ENCODE measurements at places on chromosomes 1 and 21.
A peak's percentile ranks its signal among the peaks of the same experiment; 100 is the strongest.

DNA sequence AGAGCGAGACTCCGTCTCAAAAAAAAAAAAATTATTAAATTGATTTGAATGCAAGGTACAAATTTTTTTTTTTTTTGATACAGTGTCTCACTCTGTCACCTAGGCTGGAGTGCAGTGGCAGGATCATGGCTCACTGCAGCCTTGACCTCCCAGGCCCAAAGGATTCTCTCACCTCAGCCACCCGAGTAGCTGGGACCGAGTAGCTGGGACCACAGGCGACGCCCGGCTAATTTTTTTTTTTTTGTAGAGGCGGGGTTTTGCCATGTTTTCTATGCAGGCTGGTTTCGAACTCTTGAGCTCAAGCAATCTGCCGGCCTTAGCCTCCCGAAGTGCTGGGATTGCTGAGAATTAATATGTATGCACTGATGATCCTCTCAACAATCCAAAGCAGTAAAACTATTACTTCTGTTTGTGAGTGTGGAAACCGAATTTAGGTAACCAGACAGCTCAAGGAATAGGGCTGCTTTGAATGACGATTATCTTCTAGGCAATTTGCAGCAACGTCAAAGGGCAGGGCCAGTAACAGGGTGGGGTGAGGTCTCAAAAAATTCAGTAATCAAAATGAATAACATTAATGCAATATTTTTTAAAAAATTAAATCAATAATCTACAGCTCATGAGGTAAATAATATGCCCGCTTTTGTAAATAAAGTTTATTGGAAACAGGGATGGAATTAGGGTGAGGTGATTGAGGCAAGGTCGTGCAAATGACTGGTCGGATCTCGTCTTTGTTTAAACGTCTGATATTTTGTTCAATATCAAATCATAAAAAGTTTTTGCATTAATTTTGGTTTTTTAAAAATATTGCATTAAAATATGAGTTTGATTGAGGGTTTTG lies 1.2 kb downstream of the CLSPN start:
- no peak for DNase-seq

- DNase-seq, result peak; percentile 58
These were observed 143.0 kb upstream of the GRIK3 start for GRCh38 chr1:37177230-37177864.

DNA sequence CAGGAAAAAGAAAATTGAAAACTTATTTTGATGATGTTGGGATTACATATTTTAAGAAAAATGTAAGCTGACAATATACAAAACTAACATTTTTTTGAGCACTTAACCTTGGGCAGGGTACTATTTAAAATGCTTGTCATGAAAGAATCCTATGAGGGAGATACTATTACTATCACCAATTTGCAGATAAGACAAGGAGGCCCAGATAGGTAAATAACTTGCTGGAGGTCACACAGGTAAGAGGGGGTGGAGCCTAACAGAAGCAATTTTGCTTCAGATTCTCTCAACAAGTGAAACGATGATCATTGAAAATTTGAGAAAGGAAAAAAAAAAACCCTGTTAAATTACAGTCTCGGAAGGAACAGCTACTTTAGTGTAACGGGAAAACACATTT lies 1.2 kb downstream of the GART start:
- no peak for DNase-seq

DNA sequence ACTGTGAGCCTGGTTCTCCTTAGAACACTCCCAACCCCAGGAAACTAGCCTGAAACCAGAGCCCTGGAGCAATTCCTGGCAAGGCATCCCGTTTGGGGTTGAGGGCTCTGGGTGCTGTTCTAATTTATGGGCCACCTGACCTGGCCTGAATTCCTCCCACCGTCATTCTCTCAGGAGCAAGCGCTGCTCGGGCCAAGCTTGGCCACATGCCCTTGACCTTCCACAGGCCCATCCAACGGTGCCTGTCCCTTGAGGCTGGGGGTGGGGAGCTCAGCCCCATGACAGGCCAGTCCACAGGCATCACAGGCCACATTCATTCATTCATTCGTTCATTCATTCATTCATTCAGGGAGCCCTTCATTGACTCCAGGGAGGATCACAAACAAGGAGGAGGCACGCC lies 5.3 kb downstream of the PADI2 start:
- DNase-seq, result no peak

DNA sequence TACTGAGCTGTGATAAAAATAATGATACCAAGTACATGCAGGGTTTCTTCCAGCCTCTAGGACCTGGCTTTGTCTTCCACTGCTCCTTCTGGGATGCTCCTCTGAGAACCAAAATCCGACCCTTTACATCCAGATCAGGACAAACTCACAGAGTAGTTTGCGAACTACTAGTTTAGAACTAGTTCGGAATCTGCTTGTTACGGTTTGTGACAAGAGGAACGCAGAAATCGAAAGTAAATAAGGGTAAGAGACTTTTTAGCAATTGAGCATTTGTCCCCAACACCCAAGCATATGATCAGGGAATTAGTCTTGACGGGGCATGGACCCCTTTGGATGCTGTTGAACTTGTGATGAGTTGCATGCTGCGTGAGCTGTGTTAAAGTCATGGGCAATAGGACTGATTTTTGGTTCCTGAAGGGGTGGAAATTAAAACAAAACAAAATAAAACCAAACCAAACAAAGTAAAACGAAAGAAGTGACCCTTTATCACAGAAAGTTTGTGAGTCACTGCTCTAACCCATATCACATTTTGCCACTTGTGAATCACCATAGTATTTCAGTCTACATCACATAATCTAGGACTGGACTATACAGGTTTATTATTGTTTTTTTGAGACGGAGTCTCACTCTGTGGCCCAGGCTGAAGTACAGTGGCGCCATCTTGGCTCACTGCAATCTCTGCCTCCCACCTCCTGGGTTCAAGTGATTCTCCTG lies 35.7 kb upstream of the ERRFI1 start:
- DNase-seq, result no peak

DNA sequence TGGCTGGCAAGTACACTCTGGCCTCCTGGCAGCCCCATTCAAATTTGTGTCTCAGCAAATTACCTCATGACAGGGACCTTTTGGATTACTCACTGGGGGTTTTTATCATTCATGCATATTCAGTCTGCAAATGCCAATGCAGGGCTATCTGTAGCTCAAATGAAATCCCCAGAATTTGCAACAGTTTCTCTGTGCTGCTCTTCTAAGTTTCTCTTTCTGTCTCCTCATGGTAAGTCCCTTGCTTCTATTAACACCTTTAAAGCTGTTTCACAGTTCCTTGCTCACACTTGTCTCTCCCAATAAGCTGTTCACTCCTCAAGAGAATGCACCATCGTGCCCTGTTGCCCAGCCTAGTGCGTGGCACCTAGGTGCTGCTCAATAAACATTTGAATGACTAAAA lies 3.3 kb upstream of the FAM78B start:
- no peak for DNase-seq

GRCh38 chr1:26529655-26530409 lies at the start of gene RPS6KA1:
RPS6KA1 (plus strand) TSS chr1:26529761; CDS start chr1:26529921, 160 bp downstream.
- DNase-seq, result peak; percentile 66

DNA sequence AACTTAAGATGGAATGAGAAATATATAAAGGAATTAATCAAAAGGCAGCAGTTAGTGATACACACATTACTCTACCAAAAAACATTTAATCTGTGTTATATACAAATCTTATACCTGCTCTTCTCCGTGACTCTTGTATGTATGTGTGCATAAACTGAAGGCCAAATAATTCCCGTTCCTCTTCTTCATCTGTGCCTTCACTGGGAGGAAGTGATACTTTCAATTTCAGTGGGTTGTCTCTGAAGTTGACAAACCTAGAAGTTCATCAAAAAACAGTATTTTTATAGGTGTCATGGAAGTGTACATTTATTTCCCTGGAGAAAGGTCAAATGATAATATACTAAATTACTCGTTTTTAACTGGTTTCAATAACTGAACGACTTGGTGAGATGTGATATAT lies 19.3 kb downstream of the TRMT13 start:
- peak; percentile 40 for DNase-seq

- no peak for DNase-seq
These were observed 430.2 kb downstream of the OMA1 start for GRCh38 chr1:58116284-58116683.

DNA sequence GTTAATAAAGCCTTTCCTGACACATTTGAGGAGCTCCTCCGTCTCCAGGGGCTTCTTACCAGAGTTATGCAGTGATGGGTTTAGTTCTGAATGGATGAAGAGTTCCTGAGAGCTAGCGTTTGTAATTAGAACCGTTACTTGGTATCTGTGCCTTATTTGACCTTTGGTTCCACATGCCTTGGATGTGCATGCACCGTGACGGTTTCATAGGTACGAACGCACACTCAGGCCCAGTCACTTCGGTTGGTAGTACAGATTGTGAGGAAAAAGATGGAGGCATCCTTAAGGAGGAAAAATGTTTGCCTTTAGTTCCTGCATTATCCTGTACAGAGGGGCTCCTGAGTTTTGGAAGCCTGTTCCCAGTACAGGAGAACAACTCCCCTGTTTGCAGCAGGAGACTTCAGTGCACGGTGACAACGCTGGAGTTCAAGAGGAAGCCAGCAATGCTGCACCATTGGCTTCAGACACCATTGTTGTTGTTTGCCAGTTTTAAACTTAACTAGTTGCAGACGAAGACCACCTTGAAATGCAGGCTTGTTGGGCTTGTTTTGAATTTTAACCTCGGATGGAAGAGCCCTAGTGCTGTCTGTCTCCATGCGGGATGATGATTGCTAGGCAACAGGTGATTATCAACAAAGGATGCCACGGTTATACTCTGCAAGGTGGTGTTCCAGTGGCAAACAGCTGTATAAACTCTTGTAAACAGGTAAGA lies 8.2 kb downstream of the RBM15 start:
- DNase-seq, result no peak

- DNase-seq, result no peak
These were observed 7.5 kb upstream of the CYP4A11 start for GRCh38 chr1:46948629-46949416.

- peak; percentile 78 for DNase-seq
These were observed 113.9 kb downstream of the CAPN8 start for GRCh38 chr1:223551610-223552009.

GRCh38 chr1:12302798-12303447 lies 73.1 kb downstream of the VPS13D start:
- DNase-seq, result no peak

DNA sequence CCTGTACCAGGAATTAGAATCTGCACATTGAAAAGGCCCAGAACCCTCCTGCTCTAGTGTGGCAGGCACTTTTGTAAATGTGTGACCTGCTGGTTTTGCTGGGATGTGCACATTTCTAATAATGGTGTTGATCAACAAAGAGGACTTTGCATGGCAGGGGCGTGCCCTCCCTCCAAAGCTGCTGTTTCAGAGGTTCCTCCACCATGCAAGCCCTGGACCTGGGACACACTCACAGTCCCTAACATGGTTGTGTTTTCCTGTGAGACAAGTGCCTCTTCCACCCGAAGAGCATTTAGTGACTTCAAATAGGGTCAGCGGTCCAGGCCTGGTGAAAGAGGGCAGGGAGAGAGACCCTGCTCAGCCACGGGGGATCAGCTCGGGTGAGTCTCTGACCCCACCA lies 28.1 kb downstream of the TENT5C start:
- no peak for DNase-seq

DNA sequence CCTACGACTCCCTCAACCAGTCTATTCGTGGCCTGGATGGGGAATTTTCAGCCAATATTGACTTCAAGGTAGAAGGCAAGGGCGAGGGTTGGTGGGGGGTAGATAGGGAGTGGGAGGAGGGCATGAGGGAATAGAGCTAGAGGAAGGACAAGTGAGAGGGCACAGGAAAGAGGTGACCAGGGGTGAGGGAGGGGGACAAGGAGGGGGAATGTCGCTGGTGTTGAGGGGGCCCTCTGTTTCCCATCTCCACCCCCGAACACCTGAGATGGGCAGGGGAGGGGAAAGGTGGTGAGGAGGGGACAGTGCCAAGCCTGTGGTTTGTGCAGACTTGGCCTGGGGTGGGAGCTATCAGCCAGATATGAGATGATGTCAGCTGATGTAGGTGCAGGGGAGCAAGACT lies 8.3 kb upstream of the ADAM15 start:
- DNase-seq, result no peak

GRCh38 chr1:72221811-72222210 lies 60.5 kb downstream of the NEGR1 start:
- DNase-seq, result no peak

Measured in inflammatory macrophage (primary cell).